ENCODE measurements at places on chromosomes 2 and 18.
A peak's percentile ranks its signal among the peaks of the same experiment; 100 is the strongest.

DNA sequence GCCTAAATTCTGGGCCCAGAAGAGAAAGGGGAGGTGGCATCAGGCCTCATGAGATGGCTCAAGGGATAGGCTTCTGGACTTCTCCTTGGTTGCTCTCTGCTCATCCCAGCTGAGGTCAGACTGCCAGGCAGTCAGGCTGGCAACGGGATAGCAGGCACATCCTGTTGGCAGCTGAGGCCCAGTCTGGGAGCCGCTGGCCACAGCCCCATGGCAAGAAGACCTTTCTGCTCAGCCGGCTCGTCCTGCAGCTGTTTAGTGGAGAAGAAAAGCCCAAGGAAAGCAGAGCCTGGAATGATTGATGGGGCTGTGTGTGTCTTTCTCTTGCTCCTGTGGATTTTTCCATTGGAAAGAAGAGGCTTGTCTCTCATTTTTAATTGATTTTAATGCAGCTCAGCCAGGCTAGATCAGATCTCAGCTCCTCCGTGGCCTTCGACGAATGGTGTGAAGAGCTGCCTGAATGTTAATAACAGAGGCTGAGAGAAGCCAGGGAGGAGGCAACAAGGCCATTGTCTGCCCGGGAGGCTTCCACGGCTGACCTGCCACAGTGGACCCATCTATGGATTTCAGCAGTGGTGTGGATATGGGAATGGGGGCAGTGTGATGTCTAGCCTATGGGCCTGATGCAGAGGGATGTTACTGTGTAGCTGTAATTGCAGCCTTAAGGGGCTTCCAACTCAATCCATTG is 99.5 kb downstream of the HS1BP3 start:
- no peak for DNase-seq

GRCh38 chr2:85913884-85914881 is 25.4 kb upstream of the ST3GAL5 start:
- DNase-seq = peak; percentile 59

GRCh38 chr2:33307659-33308270 is 168.7 kb upstream of the RASGRP3 start:
- no peak for DNase-seq

GRCh38 chr18:42513441-42513840 is 558.4 kb downstream of the PIK3C3 start:
- DNase-seq = no peak

- DNase-seq = no peak
Observed at GRCh38 chr18:11256251-11256650, 106.9 kb upstream of the PIEZO2 start.

GRCh38 chr2:218924757-218925156 is 34.7 kb upstream of the CDK5R2 start:
- DNase-seq = no peak

- no peak for DNase-seq
Observed at GRCh38 chr18:36302676-36303075, 5.2 kb downstream of the FHOD3 start.

- DNase-seq = no peak
Observed at GRCh38 chr18:62832282-62832681, 116.9 kb downstream of the PHLPP1 start.

DNA sequence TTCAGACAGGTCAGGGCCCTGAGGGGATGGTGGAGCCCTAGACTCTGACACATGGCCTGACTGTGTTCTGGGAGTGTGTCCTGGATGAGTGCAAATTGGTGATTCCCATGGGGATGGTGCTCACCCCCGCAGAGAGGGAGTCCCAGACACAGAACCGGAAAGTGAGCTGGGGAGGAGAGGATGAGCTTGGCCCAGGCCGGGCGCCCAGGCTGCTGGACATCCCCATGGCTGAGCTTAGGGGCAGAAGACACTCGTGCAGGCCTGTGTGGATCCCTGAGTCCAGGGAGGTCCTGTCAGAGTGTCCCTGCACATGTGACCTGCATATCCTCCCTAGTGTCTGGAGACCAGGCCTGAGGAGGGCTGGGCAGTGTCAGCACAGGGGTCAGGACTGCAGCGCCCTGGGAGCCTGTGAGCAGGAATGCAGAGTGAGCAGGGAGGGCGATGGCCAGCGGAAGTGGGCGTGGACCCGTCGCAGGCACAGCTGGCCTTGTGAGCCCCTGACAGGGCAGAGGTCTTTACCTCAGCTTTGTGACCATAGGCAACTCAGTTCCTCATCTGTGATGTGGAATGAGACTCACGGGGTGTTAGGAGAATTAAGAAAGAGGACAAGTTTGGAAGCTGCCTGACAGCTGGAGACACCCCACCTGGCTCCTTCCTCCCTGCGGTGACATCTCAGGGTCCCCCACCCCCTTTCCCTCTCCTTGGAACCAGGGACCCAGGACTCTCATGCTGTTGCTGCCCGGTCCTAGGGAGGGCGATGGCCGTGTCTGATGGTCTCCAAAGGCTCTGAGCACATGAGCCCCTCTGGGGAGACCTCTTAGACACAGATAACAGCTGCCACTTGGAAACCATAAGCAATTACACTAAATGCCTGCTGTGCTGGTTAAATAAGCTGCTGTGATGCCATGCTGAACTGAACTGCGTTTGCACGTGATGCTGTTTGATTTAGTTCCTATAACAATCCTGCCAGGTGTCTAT is 62.6 kb upstream of the HS6ST1 start:
- DNase-seq = no peak

DNA sequence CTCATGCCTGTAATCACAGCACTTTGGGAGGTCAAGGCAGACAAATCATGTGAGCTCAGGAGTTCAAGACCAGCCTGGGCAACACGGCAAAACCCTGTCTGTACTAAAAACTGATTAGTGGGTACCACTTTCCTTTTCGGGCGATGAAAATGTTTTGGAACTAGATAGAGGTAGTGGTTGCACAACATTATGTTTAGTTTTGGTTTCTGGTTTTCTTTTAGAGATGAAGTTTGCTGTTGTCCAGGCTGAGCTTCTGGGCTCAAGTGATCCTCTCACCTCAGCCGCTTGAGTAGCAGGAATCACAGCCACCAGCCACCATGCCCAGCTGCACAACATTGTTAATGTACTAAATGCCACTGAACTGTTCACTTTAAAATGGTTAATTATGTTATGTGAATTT is 27.6 kb downstream of the AAK1 start:
- no peak for DNase-seq

DNA sequence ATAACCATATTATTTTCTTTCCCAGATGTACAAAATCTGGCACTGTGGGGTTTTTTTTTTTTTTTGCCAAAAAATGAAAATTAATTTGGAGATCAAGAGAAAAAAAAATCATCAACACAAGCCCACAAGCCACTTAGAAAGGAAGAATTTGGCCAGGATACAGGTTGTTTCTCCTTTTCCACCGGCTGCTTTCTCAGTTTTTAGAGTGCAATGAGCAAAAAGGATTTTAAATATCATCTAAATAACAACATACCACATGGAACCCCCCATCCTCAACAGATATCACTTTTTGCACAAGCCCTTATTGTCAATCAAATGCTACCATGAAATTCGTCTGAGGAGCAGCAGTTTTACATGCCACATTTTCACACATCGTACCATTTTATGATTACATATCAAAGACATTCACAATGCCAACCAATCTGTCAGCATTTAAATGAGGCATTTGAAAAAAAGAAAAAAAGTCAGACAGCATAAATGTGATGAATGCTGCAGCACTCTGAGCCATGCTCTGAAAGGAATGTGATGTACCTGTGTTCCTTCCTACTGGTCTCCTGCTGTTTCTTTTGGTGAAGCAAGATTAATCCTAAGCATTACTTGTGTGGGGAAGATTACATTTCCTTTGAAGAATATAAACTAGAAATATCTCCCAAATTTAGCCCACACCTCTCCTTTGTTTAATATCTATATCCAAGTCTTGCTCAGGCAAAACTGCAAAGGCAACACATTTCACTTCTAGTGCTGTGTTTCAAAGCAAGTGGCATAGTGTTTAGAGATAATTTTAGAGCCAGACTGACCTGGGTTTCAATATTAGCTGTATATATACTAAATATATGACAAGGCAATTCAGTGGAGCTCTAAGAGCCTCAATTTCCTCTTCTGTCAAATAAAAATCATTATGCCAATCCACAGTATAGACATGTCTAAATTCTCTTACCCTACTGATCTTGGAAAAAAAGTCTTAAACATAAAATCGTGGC is 391.3 kb downstream of the CMPK2 start:
- DNase-seq = no peak

GRCh38 chr2:239065537-239065936 is 217.7 kb downstream of the TWIST2 start:
- no peak for DNase-seq

- DNase-seq = no peak
Observed at GRCh38 chr2:126889496-126890135, 9.1 kb upstream of the TEX51 start.

GRCh38 chr2:136008205-136008865 is 22.9 kb upstream of the DARS1 start:
- no peak for DNase-seq

GRCh38 chr2:85826990-85827878 is 61.6 kb downstream of the ST3GAL5 start:
- DNase-seq = peak; percentile 34

GRCh38 chr2:79982445-79982844 is 322.1 kb downstream of the LRRTM1 start:
- DNase-seq = no peak

DNA sequence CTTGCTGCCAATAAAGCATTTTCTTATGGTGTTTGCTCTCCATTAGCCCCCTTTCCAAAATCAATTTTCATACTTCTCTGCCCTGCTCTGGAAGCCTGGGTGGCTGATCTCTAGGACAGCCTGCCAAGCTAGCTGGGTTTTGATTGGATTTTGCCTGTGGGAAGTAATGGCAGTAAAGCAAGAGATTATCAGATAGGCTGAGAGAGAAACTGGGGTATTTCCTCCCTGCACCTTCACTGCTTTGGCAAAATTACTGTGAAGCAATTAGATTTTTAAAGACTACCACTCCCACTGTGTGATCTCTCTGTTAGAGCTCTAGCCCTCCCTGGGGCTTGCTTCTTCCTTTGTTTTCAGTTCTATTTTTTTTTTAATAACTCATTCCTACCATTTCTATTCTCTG is 223.8 kb downstream of the DLGAP1 start:
- DNase-seq = no peak

GRCh38 chr18:10205151-10205550 is 249.3 kb upstream of the APCDD1 start:
- DNase-seq = peak; percentile 88

DNA sequence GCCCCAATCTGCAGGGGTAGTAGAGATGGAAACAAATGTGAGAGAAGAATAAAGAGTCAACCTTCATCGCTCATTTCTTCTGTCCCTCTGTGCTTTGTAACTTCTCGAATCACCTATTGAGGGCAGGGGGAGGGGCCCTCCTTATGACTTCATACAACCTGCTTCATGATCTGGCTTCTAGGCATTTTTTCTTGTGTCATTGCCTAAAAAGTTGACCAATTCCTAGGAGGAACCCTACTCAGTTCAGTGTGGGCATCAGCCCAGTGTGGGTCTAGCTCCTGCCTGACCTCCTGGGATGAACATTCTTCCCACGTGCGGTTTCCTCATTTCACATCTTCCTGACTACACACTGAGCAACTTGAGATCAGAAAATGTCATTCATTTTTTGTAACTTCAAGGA is 46.3 kb upstream of the CREB1 start:
- no peak for DNase-seq

GRCh38 chr2:84276590-84277255 is 182.4 kb downstream of the SUCLG1 start:
- DNase-seq = no peak

GRCh38 chr2:102046135-102046986 is 54.6 kb downstream of the IL1R2 start:
- peak; percentile 67 for DNase-seq

DNA sequence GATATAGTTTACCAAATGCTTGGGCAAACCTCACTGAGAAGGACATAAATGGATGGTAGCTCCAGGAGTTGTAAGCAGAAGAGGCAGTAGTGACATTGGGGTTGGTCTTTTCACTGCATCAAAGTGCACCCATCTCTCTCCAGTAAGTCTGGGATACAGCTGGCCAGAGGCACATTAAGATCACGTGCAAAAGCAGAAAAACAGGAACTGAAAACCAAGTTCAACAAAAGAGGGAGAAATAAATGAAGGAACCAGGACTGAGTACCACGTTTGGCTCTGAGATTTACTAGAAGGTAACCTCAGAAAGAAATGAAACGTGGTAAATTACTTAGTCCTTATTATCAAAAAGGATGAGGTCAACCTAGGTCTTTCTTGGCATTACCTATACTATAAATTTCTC is 259.2 kb downstream of the OSR1 start:
- DNase-seq = no peak

DNA sequence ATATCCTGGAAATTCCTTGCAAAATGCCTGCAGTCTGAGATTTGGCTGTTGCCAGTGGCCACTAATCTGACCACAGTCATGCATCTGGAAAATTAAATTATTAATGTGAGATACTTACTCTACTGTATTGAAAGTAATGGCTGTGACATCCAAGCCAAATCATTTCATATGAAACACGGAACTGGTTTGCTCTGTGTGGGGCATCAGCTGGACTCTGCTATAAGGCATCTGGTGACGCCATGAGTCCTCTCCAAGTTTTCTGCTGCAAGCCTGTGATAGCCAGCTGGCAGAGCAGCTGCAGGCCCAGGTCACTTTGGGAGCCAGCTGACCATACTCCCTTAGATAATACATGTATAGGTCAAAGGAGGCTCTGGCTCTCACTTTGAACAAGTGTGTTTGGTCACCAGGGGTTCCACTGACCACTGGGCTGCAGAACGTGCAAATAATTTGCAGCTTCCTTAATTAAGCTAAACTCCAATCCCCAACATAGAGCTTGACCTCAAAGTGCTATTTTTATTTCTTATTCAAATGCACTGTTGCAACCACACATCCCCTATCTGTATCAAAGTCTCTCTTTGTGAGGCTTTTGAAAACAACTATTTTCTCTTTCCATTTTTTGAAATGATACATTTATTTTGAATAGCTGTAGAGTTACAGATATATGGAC is 152.9 kb downstream of the NCKAP5 start:
- no peak for DNase-seq

GRCh38 chr18:59696311-59697235 is 650 bp downstream of the CCBE1 start:
- DNase-seq = peak; percentile 53

- DNase-seq = no peak
Observed at GRCh38 chr2:216658757-216659156, 25.5 kb downstream of the IGFBP2 start.

Measured in foreskin fibroblast (primary cell).